ENCODE measurements at places on chromosomes 1 and 21.
A peak's percentile ranks its signal among the peaks of the same experiment; 100 is the strongest.

DNA sequence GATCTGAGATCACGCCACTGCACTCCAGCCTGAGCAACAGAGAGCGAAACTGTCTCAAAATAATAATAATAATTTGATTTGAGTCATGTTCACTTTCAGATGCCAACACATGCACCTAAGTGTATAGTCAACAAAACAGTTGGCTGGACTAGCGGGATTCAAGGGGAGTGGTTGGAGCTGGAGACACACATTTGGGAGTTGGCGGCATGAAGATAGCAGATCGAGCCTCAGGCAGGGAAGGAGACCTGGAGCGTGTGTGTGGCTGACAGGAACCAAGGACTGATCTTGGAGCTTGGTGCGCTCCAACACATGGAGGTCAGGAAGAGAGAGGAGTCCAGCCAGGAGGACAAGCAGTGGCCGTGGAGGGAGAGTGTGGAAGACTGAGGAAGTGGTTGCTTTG lies 14.6 kb upstream of the PGD start:
- no peak for DNase-seq

DNA sequence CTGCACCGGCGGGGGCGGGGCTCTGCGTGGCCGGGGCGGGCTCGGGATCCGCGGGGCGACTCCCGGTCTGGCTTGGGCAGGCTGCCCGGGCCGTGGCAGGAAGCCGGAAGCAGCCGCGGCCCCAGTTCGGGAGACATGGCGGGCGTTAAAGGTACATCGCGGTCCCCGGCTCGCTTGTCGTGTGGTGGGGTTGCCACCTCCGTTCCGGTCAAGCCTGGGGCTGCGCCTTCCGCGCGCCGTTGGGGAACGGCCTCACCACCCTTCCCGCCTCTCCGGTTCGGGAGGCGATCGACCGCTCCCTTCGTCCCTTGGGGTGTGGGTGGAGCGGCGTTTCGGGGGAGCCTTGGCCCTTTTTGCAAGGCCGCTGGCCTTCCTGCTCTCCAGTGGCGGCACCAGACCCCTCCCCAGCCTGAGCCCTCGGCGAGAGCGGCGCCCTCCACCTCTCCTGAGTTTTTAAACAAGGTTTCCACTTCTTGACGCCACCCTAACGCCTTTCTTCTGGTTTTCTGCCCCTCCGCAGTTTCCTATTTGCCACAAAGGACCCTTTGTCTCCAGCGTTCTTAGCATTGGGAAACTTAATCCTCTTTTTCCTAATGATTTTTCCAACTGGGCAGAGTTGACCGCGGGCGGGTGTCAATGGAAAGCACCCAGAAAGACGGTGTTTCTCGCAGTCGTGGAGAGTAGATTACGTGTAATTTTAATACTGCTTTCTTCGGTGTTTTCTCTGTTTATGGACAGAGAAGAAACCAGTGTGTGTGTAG lies at the start of the genes LEPR and LEPROT:
TSS of gene LEPR (plus strand) at position 79 of the 761 bp plus-strand sequence. CDS start 144,898 bp downstream, outside the sequence.
TSS of gene LEPROT (plus strand) at position 79 of the 761 bp plus-strand sequence. CDS start at position 136, 57 bp downstream.
- peak; percentile 76 for DNase-seq

DNA sequence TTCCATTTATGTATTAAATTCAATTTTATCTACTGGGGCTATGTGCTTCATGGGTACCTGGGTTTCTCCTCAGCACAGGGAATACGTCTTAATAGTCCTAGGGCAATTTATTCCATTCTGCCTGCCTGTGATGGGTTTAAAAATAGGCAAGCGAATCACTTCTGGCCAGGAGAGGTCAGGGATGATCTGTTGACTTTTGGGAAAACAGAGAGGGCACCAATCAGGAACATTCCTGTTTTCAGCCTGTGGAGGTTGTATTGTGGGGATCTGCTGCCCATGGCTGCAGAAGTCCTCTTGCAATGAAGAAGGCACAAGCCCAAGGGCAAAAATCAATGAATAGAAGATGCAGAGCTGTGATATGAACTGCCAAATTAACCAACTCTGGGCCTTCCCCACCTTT lies 303.1 kb downstream of the CTH start:
- DNase-seq, result no peak

GRCh38 chr1:40661678-40662077 lies 3.8 kb downstream of the RIMS3 start:
- no peak for DNase-seq

DNA sequence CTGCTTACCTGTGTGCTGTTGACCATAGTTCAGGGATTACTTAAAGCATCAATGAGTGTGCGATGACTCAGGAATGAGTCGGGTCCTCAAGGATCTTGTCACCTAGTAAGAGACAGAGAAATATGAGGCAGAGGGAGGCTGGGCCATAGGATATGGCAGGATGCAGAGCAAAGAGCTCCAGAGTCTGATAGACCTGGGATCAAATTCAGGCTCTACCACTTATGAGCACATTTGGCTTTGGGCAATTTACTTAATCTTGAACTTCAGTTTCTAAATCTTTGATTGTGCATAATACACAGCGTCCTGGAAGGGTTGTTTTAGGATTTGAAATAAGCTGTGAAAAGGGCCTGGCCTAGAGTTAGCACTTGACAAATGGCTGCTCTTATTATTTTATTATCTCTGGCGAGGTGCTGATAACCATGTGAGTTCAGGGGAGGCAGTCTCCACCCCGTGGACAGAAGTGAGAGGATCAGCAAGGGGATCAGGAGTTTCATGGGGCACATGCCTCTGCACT lies 94.5 kb downstream of the ROR1 start:
- no peak for DNase-seq

GRCh38 chr1:68280286-68280685 lies 48.0 kb upstream of the WLS start:
- no peak for DNase-seq

GRCh38 chr1:115170961-115171392 lies 81.7 kb upstream of the TSPAN2 start:
- DNase-seq, result no peak

DNA sequence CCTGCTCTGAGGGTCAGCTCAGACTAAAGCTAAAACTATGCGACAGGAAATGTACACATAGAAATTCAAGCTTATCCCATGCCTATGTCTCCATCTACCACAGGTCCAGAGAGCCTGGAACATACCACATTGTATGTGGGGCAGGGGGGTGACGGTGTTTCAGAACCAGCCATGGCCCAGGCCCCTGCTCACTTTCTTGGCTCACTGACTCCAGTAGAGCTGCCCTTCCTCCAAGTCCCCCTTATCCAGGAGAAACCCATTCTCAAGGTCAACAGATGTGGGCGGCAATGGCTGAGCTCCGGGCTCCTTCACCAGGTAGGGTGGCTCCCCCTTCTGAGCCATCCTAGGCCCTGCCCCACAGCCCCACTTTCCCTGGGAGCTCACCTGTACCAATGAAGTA lies 21.0 kb downstream of the CACNA1S start:
- DNase-seq, result no peak

DNA sequence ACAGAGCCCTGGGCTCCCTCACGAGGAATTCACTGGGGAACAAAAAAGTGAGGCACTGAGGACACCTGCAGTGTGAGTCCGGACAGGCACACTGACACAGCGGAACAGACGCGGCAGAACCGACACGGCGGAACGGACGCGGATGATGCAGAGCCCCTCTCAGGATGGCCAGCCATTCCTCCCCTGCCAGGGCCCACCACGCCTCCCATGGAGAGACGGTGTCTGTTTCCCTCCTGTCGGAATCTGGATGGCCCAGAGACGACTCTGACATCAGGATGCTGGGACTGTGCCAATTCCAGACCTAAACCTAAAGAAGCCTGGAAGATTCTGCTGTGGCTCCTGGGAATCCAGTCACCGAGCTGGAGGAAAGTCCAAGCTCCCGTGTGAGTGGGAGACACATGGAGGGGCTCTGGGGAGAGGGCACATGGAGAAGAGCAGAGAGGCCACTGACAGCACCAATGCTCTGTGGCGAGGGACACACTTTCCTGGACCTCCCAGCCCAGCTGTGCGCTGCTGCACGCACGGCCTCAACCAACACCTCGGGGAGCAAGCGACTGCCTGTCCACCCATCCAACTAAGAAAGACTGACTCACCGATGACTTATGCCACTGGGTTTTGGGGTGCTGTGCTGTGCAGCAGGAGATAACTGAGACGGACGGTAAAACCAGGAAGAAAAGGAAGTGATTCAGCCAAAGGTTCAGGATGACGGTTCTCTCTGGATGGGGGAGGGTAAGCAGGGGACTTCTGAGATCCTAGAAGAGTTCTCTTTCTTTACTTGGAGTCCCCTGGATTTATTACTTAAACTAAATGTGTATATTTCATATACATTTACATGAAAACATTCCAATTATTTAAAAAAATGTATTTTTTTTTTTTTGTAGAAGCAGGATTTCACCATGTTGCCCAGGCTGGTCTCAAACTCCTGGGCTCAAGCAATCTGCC lies 23.3 kb downstream of the ZBTB17 start:
- DNase-seq, result no peak

DNA sequence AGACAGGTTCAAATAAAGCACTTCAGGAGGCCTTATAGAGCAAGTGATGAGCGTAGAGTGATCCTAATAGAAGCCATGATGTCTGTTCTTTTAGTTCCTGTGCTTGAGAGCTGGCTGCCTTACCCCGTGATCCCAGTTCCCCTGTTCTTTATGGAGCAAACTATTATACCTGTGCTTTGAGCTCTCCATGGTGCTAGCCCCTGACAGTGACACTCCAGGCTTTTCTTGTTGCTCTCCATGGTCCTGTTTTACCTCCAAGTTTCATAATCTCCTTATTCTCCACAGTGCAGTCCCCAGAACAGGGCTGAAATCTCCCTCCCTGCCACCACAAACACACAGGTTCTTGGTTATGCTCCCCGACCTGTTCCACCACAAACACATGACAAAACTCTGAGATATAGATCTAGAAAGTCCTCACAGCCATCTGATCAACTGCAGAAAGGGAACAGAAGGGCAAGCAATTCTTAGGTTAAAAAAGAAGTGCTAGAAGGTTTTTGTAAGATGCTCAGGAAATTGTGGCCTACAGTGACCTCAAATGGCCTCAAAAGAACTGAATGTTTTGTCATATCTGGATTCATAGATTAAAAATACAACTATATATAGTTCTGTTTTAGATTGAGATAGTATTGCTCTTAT lies 6.0 kb downstream of the CADM3 start:
- DNase-seq, result peak; percentile 63
